Right forelimb (tissue), 1 donor: ENCODE measurements at places on chromosomes 5 and 9.
A peak's percentile ranks its signal among the peaks of the same experiment; 100 is the strongest.

GRCh38 chr9:109908459-109909390, 128.7 kb downstream of the PALM2AKAP2 start:
- DNase-seq = no peak

GRCh38 chr5:68730220-68730978, 363.4 kb upstream of the SLC30A5 start:
- peak; percentile 60 for DNase-seq

- DNase-seq = no peak
These were observed 111.7 kb upstream of the MRPS30 start for GRCh38 chr5:44697025-44697424.

- DNase-seq = no peak
These were observed 10.7 kb upstream of the FAM193B start for GRCh38 chr5:177565046-177565445.
